ENCODE measurements at places on chromosomes 7 and 10.

DNA sequence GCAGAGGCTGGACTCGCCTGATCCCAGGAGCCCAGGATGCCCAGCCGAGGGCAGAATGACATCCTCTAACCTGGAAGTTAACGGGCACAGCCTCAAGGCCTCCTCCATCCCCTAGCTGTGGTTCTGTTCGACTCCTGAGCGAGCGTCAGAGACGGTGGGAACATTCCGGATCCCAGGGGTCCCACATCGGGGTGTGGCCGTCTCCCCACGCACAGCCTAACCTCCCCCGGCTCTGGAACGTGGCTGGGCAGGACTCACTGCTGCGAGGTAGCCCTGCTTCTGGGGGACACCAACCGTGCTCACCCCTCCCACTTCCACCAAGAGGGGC, 8.4 kb downstream of the FOXL3 start:
- DNase-seq: no peak

DNA sequence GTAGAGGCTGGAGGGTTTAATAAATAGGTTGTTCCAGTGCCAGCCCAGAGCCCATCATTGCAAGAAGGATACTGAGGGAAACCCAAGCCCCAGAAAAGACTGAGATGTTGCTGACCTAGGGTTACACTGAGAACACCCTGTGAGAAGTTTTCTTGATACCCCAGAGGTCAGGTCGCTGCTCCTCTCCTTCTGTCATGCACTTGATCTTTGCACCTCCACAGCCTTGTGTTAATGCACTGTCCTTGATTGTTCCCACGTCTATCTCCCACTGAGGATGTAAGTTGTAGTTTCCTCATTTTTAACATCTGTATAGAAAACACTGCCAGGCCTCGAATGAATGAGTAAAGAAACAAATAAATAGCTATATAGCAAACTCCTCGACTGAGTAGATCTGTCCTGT, 195.3 kb upstream of the AHR start:
- no peak for DNase-seq

GRCh38 chr10:29920408-29921070, 138.8 kb downstream of the JCAD start:
- DNase-seq: no peak

DNA sequence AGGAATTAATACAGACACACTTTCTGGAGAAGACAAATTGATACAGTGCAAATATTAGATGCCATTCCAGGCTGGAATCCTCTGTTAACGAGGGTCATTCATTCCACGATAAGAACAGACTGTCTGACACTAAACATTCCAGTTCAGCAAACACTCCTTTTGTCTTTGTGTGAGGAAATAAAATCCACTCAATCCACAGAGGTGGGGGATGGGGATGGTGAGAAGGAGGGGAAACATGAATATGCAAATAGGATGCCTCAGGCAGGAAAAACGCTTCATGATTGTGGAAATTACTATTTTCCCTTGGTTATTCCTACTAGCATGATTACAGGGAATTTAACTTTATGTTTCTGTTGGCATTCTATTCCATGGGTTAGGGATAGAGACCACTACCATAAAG, 196.9 kb upstream of the CDCA7L start:
- DNase-seq: no peak

DNA sequence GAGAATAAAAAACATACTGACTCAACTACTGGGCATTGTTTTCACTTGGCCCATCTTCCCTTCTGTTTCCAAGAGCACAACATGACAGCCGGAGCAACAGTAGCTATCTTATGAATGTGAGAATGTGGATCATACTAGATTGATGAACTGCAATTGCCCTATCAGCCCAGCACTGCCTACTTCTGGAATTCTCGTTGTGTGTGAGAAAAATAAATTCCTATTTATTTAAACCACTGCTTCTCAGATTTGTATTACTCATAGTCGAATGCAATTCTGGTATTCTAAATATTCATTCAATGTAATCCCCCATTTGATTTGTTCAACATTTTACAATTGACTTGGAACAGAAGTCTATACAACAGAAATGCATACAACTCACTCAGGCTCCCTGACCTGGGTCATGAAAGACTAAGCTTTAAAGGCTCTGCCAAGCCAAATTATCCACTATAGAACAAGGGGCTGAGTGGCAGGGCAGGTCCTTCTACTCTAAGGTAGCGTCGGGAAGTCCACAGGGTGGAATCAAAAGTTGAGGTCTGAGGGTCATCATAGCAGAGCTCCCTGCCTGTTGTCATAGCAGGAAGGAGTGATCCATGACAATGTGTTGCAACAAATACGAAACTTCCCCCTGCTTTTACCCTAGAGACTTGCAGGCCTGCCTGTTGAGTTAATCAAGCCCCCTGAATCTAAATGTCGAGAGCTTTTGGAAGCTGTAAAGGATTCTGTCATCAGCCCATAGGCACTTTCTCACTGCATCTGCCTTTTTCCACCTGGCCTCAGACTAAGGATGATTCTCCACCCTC, 12.4 kb upstream of the JAZF1 start:
- no peak for DNase-seq

GRCh38 chr7:28078036-28078901, 102.3 kb downstream of the JAZF1 start:
- peak; percentile 23 for DNase-seq

DNA sequence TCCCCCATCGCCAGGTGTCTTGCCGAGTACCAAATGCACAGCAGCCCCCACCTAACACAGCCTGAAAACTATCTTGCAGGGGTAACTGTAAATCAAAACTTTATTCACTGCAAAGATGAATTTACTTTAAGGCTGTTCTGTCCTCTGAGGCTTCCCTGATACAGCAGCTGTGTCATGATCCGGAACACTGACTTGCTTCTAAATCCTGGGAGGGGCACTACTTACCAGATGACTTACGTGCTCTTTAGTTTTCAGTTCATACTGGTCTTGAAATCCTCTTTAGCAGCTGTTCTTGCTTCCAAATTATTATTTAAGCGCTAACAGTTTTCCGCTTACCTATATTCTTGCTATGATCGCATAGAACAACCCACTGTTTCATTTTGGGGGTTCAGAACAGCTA, 4.9 kb downstream of the DYNC1I1 start:
- no peak for DNase-seq

- no peak for DNase-seq
Measured at GRCh38 chr7:45564485-45564884, 9.7 kb upstream of the ADCY1 start.

DNA sequence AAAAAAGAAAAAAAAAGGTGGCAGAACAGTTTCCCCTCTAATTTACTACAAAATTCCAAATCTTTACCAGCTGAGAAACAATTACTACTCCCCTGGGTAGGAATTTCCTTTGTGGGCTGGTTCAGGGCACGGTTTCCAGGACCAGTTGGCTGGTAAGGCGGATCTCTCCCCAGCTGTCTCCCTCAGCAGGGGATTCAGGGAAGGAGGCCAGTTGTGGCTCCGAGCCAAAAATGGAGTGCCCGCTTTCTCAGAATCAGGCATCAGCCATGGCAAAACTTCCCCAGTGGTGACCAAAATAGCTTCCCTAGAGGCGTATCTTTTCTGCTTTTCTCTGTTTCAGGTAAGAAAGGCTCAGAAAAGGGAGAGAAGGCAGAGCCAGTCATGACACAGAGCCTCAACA, 91.2 kb downstream of the ZNF22 start:
- DNase-seq: no peak

DNA sequence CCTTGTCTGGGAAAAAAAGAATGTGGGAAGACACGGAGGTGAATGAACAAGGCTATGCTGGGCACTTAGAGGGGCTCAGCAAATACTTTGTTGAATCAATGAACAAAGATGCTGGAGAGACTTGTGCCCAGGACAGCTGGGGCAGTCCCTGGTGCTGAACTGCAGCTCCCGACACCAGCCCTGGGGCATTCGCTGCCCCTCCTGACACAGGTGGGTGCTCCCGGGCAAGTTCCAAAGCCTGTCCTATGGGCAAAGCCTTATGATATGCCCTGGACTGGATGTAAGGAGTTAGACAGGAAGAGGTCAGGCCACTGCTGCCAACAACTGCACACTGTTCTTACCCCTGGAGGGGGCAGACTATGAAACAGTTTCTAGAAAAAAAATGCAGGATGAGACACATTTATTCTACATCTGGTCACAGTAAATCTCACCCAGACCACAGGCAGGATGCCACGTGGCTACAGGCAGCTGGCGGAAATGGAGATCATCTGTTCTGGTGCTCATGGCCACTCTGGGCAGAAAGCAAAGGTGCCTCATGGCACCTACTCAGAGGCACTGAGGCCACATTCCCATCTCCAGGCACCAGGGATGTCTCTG, 21.9 kb upstream of the FRAT2 start:
- no peak for DNase-seq

- DNase-seq: no peak
Measured at GRCh38 chr7:16730937-16731336, 22.6 kb upstream of the TSPAN13 start.
